M059J (cell line): ENCODE measurements at places on chromosomes 7 and 10. TPM values are rescaled to one million over a fixed set of nuclear protein-coding genes. Genes with fewer than 3 reads are reported as not detected.

TRIM50 gene
- not detected in 2 replicates for total RNA-seq

DNA sequence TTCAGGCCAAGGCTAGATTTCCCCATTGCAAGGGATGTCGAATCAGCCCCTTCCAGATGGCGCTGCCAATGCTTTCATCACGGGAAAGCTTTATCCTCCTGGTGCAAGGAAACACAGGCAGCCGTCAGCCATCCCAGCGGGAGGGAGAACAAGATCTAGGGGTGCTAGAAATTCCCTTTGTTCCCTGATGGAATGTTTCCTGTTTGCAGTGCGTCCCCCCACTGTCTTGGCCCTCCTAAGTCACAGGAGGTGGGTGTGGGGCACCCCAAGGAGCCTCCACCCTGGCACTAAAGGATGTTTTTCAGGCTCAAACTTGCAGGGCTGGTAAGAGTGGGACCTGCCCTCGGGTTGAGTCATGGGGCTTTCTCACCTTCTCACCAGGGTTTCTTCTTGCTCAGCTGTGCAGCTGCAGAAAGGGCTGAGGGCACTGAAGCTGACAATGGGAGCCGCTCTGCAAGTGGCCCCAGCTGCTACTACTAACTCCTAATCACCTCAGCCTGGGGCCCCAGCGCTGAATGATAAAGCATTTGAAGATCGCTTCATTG is 103.6 kb downstream of the PRPF18 start:
- no peak for DNase-seq

DNA sequence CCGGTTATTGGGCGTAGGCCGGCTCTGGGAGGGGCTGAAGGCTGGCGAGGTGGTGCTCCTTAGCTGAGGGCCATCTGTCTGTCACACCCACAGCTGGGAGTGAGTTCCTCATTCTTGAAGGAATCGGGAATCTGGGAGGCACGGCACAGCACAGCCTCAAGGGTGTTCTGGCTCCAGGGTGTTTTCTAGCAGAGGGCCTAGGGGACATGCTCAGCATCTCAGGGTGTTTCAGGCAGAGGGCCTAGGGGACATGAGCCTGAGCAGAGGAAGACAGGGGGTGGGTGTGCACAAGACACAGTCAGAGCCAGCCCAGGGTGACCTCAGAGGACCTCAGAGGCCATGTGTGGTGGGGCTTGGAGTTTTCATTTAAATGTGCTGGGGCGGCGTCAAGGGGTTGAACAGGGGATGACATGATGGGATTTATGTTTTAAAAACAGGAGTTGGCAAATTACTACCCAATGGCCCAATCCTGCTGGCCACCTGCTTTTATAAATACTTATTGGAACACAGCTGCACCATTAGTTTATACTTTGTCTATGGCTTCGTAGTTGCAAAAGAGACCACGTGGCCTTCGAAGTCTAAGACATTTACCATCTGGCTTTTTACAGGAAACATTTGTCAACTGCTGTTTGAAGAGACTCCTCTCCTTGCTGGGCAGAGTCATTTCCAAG is 121.6 kb downstream of the PRKAG2 start:
- no peak for DNase-seq

DNA sequence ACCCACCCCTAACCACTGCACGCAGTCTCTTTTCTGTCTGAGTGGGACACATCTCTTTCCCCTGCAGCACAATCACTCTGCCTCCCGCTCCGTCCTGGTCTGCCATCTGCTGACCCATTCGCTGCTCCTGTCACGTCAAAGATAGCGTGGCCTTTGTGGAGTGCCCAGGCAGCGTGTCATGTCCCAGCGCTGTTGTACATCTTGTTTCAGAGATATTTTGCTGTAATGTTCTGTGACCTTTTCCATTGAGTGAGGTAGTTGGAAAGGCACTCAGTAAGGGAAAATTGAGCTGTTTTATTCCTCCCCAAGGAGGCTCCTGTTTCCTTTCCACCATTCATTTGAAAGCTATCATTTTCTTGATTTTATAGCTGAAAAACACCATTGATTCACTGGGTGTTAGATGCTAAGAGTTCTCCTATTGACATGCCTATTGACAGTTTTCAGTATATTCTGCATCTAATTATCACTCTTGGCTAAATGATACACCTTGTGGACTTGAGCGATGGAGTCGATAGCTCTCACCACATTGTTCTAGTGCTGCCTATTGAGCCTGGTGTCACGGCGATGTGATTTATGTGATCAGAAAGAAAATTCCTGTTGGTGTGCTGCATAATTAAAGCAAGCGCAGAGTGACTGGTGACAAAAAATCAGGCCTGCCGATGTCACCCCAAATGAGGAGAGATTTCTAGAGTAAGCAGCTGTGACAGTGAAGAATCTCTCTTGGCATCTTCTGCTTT is 372.6 kb downstream of the LRMDA start:
- no peak for DNase-seq

DNA sequence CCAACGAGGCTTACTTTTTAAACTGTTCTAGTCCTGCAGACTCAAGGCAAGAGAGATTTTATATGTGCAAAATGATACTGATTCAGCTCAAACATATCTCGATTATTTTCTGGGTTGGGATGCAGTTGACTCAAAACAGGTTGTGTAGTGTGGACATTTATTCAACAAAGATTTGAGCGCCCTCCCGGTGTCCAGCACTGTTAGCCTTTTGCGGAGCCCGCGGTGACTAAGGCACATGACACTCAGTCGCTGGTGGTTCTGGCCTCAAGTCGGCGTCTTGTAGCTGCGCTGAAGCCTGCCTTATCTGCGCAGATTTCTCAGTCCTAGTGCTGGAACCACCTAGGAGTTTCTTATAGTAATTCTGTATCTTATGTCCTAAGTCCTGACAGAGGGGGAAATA is 938 bp upstream of the CADPS2 start:
- peak; percentile 73 for DNase-seq

NT5C3A gene
- 42.7 and 43.7 TPM in 2 replicates for total RNA-seq

- DNase-seq: no peak
These were observed 19.4 kb downstream of the WBP1L start for GRCh38 chr10:102763037-102763607.

DNA sequence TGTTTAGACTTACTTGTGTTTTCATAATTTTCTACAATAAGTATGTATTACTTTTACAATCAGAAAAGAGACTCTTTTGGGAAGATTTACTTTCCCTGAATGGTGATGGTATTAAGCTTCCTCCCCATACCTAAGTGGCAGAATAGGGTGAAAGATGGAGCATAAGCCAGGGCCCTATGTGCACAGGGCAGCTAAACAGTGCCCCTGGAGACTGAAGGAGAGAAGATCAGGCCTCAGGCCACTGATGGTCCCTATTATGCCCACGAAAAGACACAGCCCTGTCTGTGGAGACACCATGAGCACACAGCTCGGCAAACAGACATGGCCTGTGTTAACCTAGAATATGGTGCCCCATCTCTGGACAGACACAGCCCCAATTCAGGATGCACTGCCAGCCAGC is 139.4 kb downstream of the OAT start:
- no peak for DNase-seq

GRCh38 chr7:18123508-18124239 is 96.0 kb upstream of the PRPS1L1 start:
- DNase-seq: no peak

DNA sequence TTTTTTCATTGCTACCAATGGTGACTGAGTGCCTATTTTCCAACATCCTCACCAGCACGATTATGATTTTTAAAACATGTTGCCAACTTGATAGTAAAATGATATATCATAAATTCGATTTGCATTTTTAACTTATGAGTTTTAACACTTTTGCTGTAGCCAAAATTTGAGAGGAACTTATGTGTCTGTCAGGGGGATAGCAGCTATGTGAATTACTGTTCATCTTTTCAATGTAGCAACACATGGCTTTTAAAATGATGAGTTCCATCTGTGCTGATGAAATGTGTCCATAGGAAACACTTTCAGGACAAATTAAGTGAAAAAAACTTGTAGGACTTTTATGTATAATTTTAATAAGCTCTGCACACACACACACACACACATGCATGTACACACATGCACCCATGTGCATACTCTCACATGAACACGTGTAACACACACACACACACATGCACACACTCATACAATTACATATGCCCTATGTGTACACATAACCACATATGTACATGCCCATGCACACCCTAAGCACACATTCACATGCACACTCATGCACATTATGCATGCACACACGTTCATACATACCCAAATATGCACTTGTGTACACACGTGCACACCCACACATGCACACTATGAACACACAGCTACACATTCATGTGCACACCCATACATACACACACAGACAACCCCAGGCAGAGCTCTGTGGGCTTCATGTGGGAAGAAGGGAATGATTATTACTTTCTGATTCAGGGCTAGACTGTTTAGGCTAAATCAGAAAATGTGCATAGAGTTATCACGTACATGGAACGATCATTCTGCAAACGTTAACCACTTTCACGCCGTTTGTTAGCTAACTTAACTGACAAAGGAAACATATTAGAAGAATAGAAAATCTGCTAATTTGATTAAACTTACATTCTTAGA is 68.9 kb downstream of the C10orf143 start:
- DNase-seq: no peak
